ENCODE measurements at places on chromosomes 5 and 9. TPM values are rescaled to one million over a fixed set of nuclear protein-coding genes. Genes with fewer than 3 reads are reported as not detected.
A peak's percentile ranks its signal among the peaks of the same experiment; 100 is the strongest.

TRPM6 gene
- total RNA-seq: 0.83 TPM

DNA sequence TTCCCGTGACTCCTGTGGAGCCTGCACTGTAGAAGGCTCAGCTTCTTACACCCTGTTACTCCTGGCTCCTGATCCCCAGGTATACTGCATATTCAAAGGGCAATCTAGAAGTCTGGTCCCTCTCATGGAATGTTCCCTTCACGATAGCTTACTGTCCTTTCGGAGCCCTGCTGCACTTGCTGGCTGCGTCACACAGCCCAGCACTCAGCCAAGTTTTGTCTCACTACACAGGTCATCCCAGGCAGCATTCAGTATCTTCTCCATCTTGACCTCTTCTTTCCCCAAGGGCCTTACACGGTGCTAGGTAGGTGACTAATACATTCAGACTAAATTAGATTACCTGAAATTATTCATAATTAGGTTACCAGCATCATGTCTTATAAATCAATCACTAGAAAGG is 123.7 kb downstream of the WDR41 start:
- DNase-seq: no peak

PLAC8L1 gene
- total RNA-seq: not detected

GAPT gene
- total RNA-seq: 1.2 TPM

- DNase-seq: no peak
These were observed 60.1 kb upstream of the CLINT1 start for GRCh38 chr5:157918811-157919742.

DNA sequence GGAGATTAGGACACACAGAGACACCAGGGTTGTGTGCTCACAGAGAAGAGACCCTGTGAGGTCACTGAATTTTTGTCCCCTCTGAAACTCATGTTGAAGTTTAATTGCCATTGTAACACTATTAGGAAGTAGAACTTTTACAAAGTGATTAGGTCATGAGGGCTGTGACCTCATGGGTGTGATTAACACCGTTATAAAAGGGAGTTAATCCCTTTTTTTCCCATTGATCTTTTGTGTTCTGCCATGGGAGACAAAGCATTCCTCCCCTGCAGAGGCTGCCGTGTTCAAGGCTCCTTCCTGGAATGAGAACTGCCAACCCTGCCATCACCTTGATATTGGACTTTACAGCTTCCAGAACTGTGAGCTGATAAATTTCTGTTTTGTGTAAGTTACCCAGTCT is 221.0 kb downstream of the ADCY2 start:
- DNase-seq: peak; percentile 50

ICE1 gene
- total RNA-seq: 31.1 TPM

DNA sequence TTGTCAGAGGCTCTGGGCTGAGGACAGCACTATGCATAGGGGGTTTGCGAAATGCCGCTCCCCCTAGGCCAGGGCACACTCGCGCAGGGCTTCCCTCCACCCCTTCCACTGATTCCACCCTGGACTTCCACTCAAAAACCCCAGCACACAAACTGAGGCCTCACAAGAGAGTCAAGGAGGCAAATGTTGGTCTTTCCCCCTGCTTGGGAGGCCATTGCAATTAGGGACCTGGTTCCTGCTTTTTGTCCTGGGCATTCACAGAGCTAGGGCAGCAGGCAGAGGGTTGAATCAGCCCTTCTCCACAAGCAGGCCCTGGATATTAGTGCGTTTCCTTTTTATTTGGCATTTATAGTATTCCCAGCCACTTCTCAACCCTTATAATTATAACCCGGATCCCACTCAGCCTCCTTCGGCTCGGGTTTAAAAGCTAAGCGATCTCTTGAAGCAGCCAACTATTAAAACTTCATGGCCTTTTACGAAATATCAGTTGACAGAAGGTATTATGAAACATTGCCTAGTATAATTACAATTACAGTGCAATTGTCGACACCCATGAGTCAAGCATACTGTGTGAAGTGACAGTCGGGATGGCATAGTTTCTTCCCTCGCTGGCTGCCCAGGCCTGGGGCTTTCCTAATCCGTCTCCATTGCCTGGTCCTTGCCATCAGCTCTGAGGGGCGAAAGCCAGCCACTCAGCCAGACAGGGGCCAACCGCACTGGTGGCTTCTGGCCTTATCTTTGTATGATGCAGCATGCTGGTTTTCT is 285.5 kb upstream of the MAP3K1 start:
- DNase-seq: no peak

SPINK5 gene
- 0.06 TPM for total RNA-seq

CDX1 gene
- not detected for total RNA-seq

ZNF618 gene
- total RNA-seq: 4.5 TPM

CER1 gene
- total RNA-seq: not detected

PDE8B gene
- 7.1 TPM for total RNA-seq

GRCh38 chr5:51104556-51104955 is 278.7 kb upstream of the ISL1 start:
- no peak for DNase-seq

GRCh38 chr9:90914868-90915483 is 113.4 kb downstream of the SYK start:
- no peak for DNase-seq

GRCh38 chr5:141504216-141504615 is 15.3 kb downstream of the PCDHGC5 start:
- no peak for DNase-seq

BOD1 gene
- total RNA-seq: 58.3 TPM

DNA sequence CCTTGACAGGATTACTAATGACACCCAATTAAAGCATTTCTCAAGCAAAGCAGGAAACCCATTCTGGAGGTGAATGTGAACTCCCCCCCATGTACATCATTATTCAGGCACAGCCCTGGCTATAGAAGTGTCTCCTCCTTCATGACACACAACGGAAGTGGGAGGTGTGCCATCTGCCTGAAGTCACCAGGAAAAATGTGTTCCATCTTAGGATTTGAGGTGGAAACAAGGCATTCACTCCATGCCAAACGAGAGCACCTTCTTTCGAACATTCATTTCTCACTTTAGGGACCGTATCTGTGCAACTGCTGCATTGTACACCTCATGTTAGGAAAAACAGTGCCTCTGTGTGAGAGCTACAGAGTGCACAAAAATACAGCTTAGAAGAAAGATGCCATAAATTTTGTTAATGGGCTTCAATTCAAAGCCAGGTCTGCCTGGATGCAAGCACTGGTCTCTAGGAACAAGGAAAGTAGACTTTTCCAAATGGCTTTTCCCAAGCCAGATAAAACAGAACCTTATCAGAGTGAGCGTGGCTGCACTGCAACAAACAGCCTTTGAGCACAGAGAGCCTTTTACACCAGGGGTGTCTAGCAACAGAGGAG is 19.4 kb downstream of the GOLM1 start:
- no peak for DNase-seq

GRCh38 chr5:71786337-71787055 is 67.4 kb downstream of the CARTPT start:
- no peak for DNase-seq

- no peak for DNase-seq
These were observed 6.9 kb downstream of the RAB24 start for GRCh38 chr5:177296581-177296980.

DNA sequence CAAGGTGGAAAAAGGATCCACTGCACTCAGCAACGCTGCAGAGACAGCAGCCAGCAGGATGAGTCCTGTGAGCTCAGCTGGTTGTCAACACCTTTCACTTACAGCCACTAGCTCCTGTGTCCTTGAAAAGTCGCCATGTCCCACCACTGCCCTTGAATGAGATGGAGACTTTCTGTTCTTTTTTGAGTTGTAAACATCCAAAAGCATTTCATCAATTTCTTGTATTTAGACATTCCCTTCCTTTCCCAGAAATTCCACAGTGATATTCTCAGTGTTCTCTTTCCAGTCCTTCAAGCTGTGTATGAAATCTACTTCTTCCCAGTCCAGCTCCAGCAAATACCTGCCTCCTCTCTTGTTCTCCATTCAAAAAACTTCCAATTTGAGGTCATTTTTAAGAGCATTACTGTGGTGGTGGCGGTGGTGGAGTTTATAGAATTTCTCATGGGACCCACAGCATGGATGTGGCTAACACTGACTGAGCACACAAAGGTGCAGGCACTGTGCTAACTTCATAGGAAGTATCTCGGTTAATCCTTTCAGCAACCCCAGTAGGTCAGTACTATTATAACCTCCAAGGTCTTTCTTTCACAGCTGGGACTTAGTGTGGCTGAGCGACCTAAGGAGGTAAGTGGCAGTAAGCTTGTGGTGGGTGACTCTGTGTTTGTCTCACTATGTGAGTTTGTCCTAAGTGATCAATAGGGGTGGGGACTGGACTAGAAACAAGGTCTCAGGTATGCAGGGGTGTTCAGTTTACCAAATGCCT is 15.0 kb upstream of the GPX3 start:
- DNase-seq: no peak

GRCh38 chr9:6567140-6567591 is 78.4 kb downstream of the GLDC start:
- no peak for DNase-seq

AIF1L gene
- 9.1 TPM for total RNA-seq

GRCh38 chr5:18141222-18141621 is 507.0 kb downstream of the TAF11L14 start:
- no peak for DNase-seq

RNF208 gene
- 3.3 TPM for total RNA-seq

DNA sequence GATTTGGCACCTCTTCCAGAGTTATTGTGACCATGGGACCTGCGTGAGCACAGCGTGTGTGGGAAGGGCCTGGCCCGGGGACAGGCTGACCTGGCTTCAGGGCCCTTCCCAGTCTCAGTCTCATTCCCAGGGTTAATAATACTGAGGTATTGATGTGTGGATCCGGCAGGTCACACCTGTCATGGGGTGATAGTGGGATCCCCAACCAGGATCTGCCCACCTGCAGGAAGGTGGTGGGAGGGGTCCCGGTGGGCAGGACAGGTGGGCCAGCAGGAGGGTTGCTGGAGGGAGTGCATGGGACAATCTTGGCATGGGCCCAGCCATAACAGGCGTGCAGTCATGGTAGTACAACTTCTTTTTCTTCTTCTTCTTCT is 55.4 kb downstream of the COL15A1 start:
- DNase-seq: no peak

GRCh38 chr9:135225619-135226228 is 138.3 kb downstream of the OLFM1 start:
- no peak for DNase-seq

TMEM232 gene
- 2.3 TPM for total RNA-seq

DNA sequence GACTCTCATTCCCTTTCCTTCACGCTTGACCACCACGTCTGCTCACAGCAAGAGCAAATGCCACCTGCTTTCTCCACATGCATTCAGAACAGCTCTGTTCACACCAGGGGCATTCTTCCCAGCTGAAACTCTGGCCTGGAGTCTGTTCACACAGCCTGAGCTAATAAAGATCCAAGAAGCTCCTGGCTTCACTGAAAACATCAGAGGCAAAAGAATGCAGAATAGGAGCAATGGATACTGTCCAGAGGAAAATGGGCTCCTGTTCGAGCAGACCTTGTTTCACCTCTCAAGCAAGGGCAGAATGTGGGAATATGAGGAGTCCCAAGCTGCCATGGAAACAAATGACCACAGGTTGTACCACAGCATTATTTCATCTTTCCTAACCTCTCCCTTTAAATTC is 402.7 kb upstream of the TNC start:
- DNase-seq: no peak

GPRIN1 gene
- 1.0 TPM for total RNA-seq

ENHO gene
- not detected for total RNA-seq

DNA sequence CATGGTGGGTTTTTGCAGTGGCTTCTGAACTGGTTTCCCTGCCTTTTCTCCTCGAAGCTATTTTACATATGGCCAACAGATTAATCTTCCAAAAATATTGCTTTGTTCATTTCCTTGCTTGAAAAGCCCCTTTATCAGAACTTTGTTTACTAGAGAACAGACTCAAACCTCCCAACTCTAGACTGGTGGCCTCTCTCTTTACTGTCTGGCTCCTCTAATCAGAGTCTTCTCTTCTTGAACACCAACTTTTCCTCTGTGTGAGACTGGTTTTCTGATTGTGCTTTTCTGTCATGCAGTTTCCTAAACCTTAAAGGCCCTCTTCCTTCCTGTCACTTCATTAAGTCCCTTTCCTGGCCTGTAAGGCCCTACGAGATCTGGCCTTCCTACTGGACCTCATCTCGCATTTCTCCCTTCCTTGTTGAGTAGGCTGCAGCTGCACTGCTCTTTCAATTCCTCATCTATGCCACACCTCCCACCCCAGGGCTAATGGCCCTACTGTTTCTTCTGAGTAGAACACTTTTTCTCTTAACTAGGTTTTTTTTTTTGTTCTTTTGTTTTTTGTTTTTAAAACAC is 5.7 kb downstream of the C9orf43 start:
- no peak for DNase-seq

DNA sequence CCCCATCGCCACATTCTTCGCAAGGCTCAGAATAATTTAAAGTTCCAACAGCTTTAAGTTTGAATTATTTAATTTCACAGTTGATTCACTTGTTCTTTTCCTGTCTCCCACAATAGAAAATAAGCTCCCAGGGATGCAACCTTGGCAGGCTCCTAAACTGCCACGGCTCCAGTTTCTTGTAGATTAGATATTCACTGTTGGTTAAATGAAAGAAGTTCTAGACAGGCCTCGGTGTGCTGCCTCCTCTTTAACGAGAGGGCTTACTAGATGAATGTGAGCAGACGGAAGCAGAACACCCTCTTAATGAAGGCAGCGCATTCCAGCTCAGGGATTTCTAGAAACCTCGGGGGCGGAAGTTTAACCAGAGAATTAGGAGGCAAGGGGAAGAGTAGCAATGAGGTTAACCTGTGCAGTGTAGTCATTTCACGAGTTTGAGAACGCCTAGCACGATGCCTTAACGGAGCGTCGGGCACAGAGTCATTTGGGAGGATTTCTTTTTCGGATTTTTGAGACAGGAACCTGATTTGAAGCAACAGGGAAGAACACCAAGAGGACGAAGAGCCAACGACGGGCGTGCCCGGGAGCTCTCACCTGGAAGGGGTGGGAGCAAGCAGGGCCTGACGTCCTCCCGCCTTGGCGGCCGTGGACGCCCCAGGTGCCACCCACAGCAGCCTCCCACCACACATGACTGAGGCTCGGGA is 637 bp upstream of the SMC5 start:
- no peak for DNase-seq

DNA sequence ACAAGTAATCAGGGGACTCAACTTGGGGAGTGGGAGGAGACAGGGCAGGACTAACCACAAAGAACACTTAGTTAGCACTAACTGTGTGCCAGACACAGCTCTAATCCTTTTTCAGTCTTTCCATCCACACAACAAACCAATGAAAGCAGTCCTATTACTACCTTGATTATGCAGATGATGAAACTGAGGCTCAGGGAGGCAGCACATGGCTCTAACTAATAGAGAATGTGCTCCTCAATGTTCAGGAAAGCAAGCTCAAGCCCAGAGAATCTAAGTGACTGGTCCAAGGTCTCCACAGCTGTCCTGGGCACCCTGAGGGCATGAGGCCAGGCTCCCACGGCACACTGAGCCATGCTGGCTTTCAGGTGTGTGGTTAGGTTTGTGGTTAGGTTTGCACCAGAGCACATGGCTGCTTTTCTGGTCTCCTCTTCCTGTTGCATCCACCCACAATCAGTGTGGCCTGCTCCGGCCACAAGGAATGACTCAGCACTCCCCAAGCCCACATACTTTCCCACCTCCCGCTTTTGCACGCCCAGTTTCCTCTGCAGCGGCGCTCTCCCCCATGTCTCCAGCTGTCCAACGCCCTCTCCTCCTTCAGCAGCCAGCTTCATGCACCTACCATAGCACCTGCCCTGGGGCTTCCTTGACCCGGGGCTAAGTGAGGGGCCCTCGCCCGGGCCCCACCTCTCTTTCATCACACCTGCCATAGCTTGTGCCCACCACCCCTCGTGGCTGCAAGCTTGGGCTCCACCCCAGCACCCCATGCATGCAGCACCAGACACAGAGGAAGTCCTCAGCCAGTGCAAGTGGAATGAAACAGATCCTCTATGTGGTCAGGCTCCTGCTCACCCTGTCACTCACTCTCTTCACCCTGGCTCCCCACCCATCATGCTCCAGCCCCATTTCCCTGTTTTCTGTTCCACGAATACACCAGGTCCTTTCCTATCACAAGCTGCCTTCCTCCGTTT is 133.1 kb downstream of the GABBR2 start:
- no peak for DNase-seq
